ENCODE measurements at places on chromosomes 11 and 22.

- no peaks in the 10 kb centered on the region for H3K27me3 ChIP-seq
- no peak for DNase-seq
- H3K36me3 ChIP-seq, result no peaks in the 10 kb centered on the region
- H3K4me1 ChIP-seq, result no peaks in the 10 kb centered on the region
- H3K4me3 ChIP-seq, result no peak overlapping the region
These were observed 52.8 kb downstream of the SCGB1A1 start for GRCh38 chr11:62471603-62472002.

- H3K4me3 ChIP-seq, result no peak overlapping the region
- H3K36me3 ChIP-seq, result no peaks in the 10 kb centered on the region
- no peak for DNase-seq
- H3K4me1 ChIP-seq, result no peaks in the 10 kb centered on the region
- no peak overlapping the region for H3K27ac ChIP-seq
These were observed 301.7 kb downstream of the BLID start for GRCh38 chr11:121814296-121814695.

- peak overlapping the region; percentile 78 for H3K27ac ChIP-seq
- H3K4me1 ChIP-seq, result peaks cover 76% of the 10 kb centered on the region
- H3K36me3 ChIP-seq, result no peaks in the 10 kb centered on the region
- no peaks in the 10 kb centered on the region for H3K27me3 ChIP-seq
- DNase-seq, result peak; percentile 28
- H3K4me3 ChIP-seq, result no peak overlapping the region
These were observed 23.1 kb downstream of the DDIAS start for GRCh38 chr11:82924522-82925224.

DNA sequence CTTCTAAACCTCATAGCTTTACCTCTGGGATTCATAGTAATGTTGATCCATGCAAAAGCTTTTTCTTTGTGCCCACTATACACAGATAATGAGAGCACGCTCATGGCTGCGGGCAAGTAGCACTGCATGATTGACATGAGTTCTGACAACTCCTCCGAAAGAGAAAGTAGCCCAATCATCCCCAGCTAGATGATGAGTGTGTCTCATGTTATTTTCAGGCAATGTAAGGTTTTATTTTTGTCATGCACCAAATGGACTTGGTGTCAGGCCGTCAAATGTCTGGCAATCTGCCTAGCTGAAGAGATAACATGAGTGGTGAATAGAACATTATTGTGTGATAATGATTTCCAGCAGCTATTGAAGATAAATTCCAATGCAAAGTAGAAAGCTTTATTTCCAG, 662.6 kb downstream of the NTM start:
- no peak for DNase-seq
- H3K36me3 ChIP-seq, result no peaks in the 10 kb centered on the region
- H3K27me3 ChIP-seq, result no peaks in the 10 kb centered on the region

GRCh38 chr11:65432686-65433582, 10.3 kb downstream of the NEAT1 start:
- peak; percentile 75 for DNase-seq
- peaks cover 3% of the 10 kb centered on the region for H3K36me3 ChIP-seq
- no peak overlapping the region for H3K27ac ChIP-seq
- no peak overlapping the region for H3K4me3 ChIP-seq

DNA sequence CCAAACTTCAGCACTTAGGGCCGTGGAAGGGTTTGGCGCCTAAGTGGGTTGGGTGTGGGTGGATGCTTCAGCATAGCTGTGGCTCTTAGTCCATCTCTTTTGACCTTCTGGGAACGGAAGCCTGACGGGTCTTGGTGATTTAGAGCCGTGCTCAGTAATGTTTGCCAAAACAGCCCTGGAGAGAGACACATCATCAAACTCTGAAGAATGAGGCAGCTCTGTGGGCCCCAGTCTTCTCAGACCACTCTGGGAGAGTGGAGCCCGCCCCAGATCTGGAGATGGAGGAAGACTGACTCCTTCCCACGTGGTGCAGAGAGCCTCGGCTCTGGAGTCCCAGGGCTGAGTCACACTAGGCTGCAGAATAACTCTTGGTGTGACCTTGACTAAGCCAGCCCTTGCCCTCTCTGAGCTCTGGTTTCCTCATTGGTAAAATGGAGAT, 168.9 kb downstream of the C11orf91 start:
- H3K27ac ChIP-seq, result no peak overlapping the region
- H3K4me1 ChIP-seq, result no peaks in the 10 kb centered on the region
- H3K27me3 ChIP-seq, result peaks cover 3% of the 10 kb centered on the region
- no peak overlapping the region for H3K4me3 ChIP-seq

GRCh38 chr11:121100943-121101342, at the start of gene TECTA:
Gene TECTA, plus strand, starts transcription at chr11:121101243. Its CDS starts 1,423 bp downstream, at chr11:121102666.
- H3K4me1 ChIP-seq, result no peaks in the 10 kb centered on the region
- no peak within 1 kb of the TSS for H3K27ac ChIP-seq
- no peak for DNase-seq
- no peak within 1 kb of the TSS for H3K4me3 ChIP-seq
- no peaks in the 10 kb centered on the region for H3K27me3 ChIP-seq
- no peaks in the 10 kb centered on the region for H3K36me3 ChIP-seq

DNA sequence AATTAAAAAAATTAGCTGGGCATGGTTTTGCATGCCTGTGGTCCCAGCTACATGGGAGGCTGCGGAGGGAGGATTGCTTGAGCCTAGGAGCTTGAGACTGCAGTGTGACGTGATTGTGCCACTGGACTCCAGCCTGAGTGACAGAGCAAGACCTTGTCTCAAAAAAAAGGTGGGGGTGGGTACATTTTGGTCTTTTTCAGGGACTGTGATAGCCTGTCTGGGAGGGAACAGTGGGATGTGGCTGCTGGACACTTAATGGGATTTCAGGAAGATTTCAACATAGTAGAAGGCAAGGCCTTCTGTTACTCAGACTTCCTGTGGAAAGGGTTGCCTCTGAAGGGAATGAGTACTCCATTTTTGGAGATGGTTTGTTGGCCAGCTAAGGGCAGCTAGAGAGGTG, 40.6 kb downstream of the RELT start:
- no peaks in the 10 kb centered on the region for H3K4me1 ChIP-seq
- H3K4me3 ChIP-seq, result no peak overlapping the region
- DNase-seq, result no peak
- no peaks in the 10 kb centered on the region for H3K27me3 ChIP-seq

DNA sequence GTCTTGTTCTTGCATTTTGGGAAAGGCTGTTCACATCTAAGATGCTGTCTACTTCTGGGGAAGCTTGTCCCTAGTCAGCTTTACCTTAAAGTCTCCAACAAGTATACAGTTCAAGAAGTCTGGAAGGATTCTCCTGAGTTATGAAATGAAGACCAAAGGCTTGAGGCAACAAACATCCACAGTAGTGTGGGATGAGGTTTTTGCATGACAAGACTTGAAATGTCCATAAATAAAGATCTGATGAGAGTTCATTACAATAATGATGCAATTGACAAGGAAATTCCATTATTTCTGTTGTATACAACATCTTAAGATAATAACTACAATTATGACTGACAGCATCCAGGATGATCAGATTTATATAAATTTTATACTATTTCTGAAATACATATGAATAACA, 21.3 kb upstream of the KDM4E start:
- no peaks in the 10 kb centered on the region for H3K4me1 ChIP-seq
- no peaks in the 10 kb centered on the region for H3K27me3 ChIP-seq
- H3K36me3 ChIP-seq, result no peaks in the 10 kb centered on the region
- DNase-seq, result no peak

GRCh38 chr11:94958121-94958696, 15.1 kb downstream of the CWC15 start:
- no peak for DNase-seq
- no peak overlapping the region for H3K4me3 ChIP-seq
- H3K36me3 ChIP-seq, result peaks cover 5% of the 10 kb centered on the region

- no peaks in the 10 kb centered on the region for H3K36me3 ChIP-seq
- no peak overlapping the region for H3K27ac ChIP-seq
- H3K27me3 ChIP-seq, result no peaks in the 10 kb centered on the region
- H3K4me3 ChIP-seq, result no peak overlapping the region
These were observed 32.2 kb upstream of the OR4B1 start for GRCh38 chr11:48184452-48184851.

All from B cell (primary cell).